Chondrocyte (in vitro differentiated cells): ENCODE measurements at places on chromosomes 6 and 20. TPM values are rescaled to one million over a fixed set of nuclear protein-coding genes. Genes with fewer than 3 reads are reported as not detected.
A peak's percentile ranks its signal among the peaks of the same experiment; 100 is the strongest.

Gene C6orf15
- total RNA-seq = 0.37 TPM in 1 of 3 replicates, not detected in the others

Gene GABRR1
- not detected in 3 replicates for total RNA-seq

Gene CD40
- total RNA-seq = 2.4 to 2.5 TPM in 2 of 3 replicates, not detected in the other

Gene TP53TG5
- total RNA-seq = not detected in 3 replicates

GRCh38 chr6:71420693-71421328 lies 132.2 kb downstream of the OGFRL1 start:
- peak; percentile 97 for DNase-seq
- H3K27ac ChIP-seq = peak overlapping the region; percentile 93
- peak overlapping the region; percentile 82 for H3K4me3 ChIP-seq
- H3K27me3 ChIP-seq = no peaks in the 10 kb centered on the region
- H3K36me3 ChIP-seq = peaks cover 1% of the 10 kb centered on the region

DNA sequence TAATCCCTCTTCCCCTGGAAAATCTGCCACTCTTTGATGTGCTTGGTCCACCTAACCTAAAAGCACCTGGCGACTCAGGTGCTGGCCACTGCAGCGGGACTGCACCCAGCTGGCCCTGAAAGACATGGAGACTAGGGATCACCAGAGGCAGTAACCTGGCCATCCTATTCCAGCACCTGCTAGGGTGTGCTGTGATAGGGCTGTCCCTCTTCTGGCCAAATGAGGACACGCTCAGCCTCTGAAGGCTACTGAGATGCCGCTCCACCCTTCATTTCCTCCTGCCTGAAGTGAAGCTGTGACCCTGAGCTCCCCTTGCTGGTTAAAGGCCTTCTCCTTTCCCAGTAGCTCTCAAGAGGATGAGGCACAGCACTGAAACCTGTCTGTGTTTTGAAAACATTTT lies 24.4 kb downstream of the FOXC1 start:
- peaks cover 2% of the 10 kb centered on the region for H3K36me3 ChIP-seq
- no peak overlapping the region for H3K4me3 ChIP-seq
- H3K4me1 ChIP-seq = peaks cover 11% of the 10 kb centered on the region
- H3K27me3 ChIP-seq = no peaks in the 10 kb centered on the region
- H3K27ac ChIP-seq = no peak overlapping the region

DNA sequence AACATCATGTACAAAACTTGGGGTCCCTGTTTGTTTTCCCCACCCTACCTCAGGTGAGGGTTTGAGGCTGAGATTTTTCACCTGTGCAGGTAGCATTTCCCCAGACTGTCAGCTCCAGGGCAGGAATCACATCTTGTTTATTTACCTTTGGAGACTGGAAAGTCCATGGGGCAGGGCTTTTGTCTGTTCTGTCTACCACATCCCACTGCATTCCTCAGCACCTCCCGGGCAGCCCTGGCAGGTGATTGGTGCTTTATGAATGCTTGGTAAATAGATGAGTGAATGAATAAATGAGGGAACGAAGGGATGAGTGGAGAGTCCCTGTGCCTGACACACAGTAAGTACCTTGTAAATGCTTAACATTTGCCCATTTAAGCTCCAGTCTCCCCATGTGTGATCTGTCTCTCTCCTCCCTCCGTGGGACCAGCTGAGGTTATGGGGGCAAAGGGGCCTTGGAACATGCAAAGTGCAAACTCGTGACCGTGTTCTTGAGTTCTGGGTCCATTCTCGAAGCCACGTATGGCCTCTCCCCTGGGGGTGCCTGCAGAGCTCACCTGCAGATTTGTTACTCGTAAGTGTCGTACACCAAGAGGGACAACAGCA lies 69.7 kb upstream of the PMEPA1 start:
- no peaks in the 10 kb centered on the region for H3K36me3 ChIP-seq
- no peaks in the 10 kb centered on the region for H3K27me3 ChIP-seq
- H3K4me1 ChIP-seq = peaks cover 8% of the 10 kb centered on the region

- H3K4me3 ChIP-seq = peak overlapping the region; percentile 79
- no peaks in the 10 kb centered on the region for H3K27me3 ChIP-seq
- H3K4me1 ChIP-seq = peaks cover 42% of the 10 kb centered on the region
- no peaks in the 10 kb centered on the region for H3K36me3 ChIP-seq
- peak overlapping the region; percentile 72 for H3K27ac ChIP-seq
Observed at GRCh38 chr6:70669133-70669532, 1.4 kb downstream of the SMAP1 start.

- no peaks in the 10 kb centered on the region for H3K36me3 ChIP-seq
- no peak for DNase-seq
Observed at GRCh38 chr6:80338201-80338836, 231.8 kb downstream of the BCKDHB start.
